ENCODE measurements at places on chromosomes 1 and 21.

- no peak for DNase-seq
Measured at GRCh38 chr1:118244194-118244593, 59.2 kb upstream of the SPAG17 start.

DNA sequence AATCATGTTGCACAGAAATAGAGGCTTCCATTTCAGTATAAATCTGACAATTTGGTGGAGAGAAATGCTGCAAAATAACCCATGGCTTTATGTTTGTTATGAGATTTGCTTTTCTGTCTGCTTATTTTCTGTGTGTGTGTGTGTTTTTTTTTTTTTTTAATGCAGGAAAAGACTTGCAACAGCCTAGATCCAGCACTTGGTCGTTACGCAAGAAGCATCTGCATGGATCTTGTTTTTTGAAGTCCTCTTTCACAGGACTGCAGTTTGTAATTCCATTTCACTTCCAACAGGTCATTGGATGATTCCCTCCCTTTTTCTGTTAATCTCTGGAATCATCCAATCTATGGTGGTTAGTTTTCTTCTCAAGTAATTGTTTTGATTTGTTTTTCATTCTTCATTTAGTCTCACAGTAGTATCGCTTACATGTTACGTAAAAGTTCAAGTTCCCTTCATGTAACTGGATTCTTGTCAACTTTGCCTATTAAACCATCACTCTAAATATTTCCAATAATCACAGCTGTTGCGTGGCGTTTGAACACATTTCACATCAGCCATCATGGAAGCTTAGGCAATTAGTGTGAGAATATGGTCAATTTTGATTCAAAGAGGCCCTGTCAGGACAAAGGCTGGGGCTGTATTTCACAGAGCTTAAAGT is 312.9 kb downstream of the NFIA start:
- no peak for DNase-seq

GRCh38 chr1:151158326-151158725 is 1.9 kb downstream of the TNFAIP8L2 start:
- no peak for DNase-seq

GRCh38 chr1:38941527-38942019 is at the start of gene RHBDL2:
Gene RHBDL2 (minus strand): TSS chr1:38941830. CDS start chr1:38919212, 22,618 bp downstream.
- peak; percentile 61 for DNase-seq

GRCh38 chr1:37169241-37169640 is 134.9 kb upstream of the GRIK3 start:
- no peak for DNase-seq

- DNase-seq, result no peak
Measured at GRCh38 chr1:106268070-106268469, 788.4 kb upstream of the PRMT6 start.

DNA sequence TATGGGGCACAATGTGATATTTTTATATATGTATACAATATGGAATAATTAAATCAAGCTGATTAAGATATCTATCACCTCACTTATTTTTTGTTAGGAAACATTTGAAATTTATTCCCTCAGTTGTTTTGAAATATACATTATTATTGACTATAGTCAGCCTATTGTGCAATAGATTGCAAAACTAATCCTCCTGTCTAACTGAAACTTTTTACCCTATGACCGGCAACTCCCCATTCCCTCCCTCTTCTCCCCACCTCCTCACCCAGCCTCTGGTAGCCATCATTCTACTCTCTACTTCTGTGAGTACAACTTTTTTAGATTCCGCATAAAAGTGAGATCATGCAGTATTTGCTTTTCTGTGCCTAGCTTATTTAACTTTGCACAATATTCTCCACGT is 117.7 kb upstream of the SGIP1 start:
- DNase-seq, result no peak

DNA sequence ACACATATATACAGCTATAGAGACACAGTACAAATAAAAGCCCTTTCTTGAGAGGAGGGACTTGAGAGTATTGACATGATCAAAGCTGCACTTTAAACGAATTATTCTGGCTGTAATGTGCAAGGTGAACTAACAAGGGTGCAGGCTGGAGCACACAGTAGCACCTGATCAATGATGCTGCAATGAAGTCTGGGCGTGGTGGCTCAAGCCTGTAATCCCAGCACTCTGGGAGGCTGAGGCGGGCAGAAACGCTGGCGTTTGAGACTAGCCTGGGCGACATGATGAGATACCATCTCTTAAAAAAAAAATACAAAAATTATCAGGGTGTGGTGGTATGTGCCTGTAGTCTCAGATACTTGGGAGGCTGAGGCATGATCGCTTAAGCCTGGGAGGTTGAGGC is 14.1 kb upstream of the CTH start:
- DNase-seq, result no peak

DNA sequence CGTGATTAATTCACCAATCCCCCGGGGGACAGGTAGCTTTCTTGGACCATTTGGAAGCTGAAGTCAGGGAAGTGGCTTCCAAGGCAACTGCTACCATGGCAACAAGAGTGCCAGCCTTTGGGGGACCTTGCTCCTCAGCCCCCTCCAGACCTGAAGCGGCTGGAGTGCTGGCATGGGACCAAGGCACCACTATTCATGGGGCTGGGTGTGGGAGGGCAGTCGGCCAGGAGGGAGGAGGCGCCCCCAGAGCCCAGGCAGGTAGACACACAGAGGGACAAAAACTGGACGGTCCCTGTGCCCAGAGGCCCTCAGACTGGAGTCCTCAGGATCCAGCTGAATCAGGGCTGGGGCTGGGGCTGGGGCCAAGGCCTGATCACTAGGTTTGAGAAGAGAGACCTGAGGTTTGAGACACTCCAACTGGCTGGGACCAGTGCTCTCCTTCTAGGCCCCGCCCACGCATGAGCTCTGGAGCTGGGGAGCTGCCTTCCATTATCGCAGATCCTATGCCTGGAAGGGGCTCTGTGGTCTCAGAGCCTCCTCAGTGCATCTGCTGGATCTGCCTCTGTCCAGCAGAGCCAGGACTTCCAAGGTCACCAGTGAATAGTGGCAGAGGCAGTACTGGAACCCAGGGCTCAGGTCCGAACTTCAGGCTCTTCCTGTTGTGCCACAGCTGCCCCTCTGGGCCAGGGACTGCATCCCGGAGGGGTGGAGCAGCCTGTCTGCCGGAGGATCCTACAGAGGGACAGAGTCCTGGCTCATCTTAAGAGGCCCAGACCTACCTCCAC is 3.3 kb upstream of the KNCN start:
- no peak for DNase-seq

- DNase-seq, result no peak
Measured at GRCh38 chr1:98112626-98113025, 191.8 kb upstream of the DPYD start.

GRCh38 chr1:160880216-160880615 is 4.8 kb downstream of the ITLN1 start:
- no peak for DNase-seq

DNA sequence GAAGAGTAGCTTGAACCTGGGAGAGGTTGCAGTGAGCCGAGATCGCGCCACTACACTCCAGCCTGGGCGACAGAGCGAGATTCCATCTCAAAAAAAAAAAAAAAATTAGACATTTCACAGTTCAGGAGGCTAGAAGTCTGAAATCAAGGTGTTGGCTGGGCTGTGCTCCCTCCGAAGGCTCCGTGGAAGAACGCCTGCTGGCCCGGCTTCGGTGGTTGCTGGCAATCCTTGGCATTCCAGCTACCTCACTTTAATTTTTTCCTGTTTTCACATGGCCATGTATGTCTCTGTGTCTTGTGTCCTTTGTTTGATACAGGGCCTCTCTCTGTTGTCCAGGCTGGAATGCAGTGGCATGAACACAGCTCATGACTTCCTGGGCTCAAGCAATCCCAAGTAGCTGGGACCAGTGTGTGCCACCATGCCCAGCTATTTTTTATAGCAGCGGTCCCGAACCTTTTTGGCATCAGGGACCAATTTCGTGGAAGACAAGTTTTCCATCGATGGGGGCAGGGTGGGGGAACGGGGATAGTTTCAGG is 24.5 kb downstream of the OPRD1 start:
- no peak for DNase-seq

DNA sequence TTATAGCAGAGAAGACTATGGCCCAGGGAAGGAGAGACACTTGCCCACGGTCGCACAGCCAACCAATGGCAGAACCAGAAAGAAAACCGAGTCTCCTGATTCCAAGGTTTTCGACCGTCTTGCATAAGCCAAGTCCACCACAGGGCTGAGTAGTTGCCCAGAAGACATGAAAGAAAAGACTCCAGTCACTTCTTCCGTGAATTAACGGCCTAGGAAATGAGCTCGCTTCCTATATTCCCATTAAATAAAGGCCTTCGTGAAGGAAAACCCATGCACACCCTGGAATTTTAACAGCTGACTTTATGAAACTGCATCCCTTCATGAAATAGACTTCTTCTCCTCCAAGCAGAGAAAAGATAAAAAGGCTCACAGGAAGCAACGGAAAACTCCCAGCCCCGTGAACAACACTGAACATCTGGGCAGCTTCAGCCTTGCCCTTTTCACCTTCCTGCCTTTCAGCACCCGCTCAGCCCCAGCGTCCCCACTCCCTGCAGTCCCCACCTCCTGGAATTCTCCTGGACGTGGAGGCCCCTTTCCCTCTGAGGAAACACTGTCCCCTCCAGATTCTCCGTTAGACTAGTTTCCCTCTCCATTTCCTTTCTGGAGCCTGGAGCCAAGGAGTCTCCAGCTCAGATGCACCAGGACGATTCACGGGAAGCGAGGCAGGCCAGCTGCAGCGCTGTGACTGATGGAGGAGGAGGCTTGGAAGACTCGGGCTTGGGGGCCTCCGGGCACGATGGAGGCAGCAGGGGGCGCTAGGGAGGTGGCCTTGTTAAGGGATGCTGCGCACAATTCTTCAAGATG is 2.7 kb upstream of the MYOC start:
- DNase-seq, result peak; percentile 34
